NCI-H1417 treated with DMSO at 0.1 percent for 48 hours (cell line): ENCODE measurements at places on chromosomes 4 and X.

GRCh38 chrX:49001521-49002090 lies 458 bp downstream of the GRIPAP1 start:
- DNase-seq: no peak

DNA sequence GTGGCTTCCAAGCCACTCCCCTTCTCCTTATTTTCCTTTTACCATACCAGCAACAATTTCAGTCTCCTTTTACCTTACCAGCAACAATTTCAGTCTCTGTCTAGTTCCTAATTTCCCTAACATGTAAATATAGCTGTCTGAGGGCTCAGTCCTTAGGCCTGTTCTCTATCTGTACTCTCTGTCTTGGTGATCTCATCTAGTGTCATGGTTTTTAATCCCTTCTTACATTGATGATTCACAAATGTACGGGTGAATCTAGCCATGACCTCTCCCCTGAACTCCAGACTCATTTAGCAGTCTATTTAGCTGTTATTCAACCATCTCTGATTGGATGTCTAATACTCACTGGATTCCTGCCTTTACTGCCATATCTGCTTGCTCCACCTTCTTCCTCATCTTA lies 7.2 kb downstream of the IL15 start:
- no peak for DNase-seq

- no peak for DNase-seq
Observed at GRCh38 chr4:56272927-56273326, 114.4 kb downstream of the AASDH start.

DNA sequence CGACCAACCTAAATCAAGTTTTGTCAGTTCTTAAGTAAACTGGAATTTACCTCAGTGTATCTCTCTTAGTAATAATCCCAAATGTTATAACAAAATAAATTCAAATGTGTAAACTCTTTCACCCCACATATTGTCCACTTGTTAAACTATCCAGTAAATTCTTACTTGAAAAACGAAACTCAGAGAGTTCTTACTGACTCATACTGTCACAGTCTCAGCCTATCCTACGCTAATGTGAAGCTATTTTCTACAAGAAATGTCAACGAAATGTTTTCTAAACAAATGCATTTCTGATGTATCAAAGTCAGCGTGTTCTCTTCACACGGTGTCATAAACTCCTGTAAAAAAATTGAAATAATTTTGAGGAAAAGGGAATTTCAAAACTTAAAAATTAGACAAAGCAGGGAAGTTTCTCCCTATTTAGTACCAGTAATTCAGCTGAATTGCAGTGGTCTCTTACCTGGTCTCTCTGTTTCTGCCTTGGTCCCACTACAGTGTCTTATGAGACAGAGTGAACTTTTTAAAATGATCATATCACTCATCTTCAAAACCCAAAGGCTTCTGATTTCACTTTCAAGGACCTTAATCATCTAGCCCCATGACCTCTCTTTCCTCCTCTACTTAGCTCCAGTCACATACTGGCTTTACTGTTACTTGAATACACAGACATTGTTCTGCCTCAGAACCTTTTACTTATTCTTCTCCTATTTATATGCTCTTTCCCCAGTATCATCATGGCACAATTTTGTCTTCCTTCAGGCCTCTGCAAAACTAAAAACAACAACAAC lies 63.3 kb downstream of the DCAF8L1 start:
- no peak for DNase-seq
